ENCODE measurements at places on chromosomes 2 and 18.

DNA sequence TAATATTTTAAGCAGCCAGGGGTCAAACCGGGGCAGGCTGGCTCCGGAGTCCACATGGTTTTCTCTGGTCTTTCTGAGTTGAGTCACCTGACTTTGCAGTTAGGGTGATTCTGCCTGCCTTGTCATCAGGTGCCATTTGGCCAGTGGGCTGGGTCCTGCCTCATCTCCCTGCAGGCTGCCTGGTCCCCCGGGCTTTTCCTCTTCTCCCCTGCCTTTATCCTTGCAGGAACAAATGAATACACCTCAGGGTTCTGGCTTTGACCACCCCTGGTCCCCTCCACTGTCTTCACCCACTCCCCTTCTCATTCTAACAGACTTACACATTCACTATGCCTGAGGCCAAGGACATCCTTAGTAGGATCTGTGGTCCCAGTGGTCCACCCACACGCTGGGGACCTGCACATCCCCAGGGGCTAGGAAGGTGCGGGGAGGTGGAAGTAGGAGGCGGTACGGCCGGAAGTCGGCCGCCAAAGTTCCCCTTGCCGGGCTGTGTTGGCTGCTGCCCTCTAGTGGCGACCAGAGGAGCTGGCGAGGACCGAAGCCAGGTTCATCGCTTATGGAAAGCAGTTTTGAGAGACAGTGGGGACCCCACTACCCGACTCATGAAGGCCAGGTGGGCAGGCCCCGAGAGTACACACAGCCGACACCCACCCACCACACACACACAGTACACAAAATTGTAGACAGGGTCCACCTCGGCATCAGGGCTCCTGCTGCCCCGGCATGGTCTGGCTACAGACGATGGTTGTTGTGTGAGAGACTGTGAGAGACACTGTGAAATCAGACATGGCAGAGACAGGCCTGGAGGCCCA, 6.3 kb upstream of the TEX261 start:
- DNase-seq: peak; percentile 71

- DNase-seq: no peak
These were observed 55.7 kb upstream of the ACTR3 start for GRCh38 chr2:113834051-113834730.

- peak; percentile 24 for DNase-seq
These were observed 49.8 kb downstream of the PARD6G start for GRCh38 chr18:80197528-80197927.

DNA sequence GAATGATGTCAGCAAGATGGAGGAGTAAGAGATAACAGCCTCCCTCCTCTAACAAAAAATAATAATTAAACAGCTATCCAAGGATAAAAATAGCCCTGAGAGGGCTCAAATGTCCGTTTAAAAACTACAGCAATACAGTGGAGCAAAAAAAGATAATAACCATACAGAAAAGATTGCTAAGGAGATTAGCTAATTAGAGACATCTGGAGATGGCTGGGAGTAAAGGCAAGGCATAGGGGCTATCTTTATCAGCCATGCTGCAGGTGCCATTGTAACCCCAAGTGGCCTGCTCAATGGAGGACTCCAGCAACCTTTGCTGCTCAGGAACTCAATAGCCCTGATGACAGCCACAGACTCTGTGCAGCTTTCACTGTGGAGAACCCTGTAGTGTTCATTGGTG, 42.7 kb downstream of the MDH1 start:
- peak; percentile 24 for DNase-seq

Measured in EH (cell line).